Ovary (tissue), 10 donors: ENCODE measurements at places on chromosomes 11 and 22. TPM values are rescaled to one million over a fixed set of nuclear protein-coding genes. Genes with fewer than 3 reads are reported as not detected.

Gene KCTD14
- 0.43 TPM for total RNA-seq

GRCh38 chr11:70886676-70887541 is 365.5 kb downstream of the SHANK2 start:
- no peak for DNase-seq
- no peak overlapping the region for H3K27ac ChIP-seq

DNA sequence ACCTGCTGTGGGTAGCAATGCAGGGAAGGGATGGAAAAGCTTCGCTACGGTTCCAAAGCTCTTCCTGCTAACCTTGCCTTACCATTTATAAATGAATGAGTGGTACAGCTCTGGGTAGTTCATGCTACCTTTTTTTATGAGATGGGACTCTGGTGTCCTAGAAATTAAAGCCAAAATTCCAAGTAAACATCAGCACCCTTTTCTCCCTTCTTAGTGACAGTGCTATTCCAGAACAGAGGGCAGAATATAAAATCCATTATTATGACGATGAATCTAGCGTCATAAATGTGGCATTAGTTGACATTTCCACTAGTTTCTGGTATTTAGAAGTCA is 447 bp upstream of the SVIP start:
- no peaks in the 10 kb centered on the region for H3K36me3 ChIP-seq
- H3K4me1 ChIP-seq: no peaks in the 10 kb centered on the region
- H3K27me3 ChIP-seq: no peaks in the 10 kb centered on the region
- H3K4me3 ChIP-seq: peak overlapping the region; percentile 96
- no peak for DNase-seq

Gene JHY
- 3.0 TPM for total RNA-seq
